ENCODE measurements at places on chromosomes 1 and 21.

- peak; percentile 91 for DNase-seq
Measured at GRCh38 chr1:6246497-6247467, 2.8 kb downstream of the HES3 start.

GRCh38 chr1:42136466-42136865 is 16.7 kb upstream of the GUCA2B start:
- no peak for DNase-seq

GRCh38 chr1:112510340-112510739 is 1.6 kb downstream of the WNT2B start:
- no peak for DNase-seq

DNA sequence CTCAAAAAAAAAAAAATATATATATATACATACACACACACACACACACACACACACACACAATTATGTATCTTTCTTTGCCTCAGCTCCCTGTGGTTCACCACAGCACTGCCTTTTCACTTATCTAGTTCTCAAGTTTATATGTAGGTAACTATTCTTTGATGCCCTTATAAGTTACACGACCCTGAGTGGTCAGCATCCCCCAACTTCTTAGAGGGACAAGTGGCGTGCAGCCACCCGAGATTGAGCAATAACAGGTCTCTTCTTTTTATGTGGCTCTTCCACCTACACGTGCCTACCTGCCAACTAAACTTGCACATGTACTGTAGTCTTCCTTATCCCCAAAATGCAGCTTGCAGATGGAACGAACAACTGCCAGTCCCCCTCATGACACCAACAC is 120.8 kb downstream of the GABPA start:
- DNase-seq: no peak

DNA sequence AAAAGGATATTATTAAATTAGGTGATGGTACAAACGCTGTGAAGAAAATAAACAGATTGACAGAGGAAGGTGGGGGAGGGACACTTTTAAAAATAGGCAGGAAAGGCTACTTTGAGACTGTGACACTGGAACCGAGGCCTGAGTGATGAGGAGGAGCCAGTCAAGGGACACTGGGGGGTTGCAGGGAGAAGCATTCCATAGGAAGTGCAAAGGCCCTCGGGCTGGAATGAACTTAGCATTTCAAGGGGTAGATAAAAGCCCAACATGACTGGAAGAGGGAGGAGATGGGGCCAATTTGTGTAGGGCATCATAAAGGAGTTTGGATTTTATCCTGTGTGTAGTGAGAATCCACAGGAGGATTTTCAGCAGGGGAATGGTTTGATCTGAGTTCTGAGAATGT is 15.9 kb downstream of the C1orf94 start:
- no peak for DNase-seq

DNA sequence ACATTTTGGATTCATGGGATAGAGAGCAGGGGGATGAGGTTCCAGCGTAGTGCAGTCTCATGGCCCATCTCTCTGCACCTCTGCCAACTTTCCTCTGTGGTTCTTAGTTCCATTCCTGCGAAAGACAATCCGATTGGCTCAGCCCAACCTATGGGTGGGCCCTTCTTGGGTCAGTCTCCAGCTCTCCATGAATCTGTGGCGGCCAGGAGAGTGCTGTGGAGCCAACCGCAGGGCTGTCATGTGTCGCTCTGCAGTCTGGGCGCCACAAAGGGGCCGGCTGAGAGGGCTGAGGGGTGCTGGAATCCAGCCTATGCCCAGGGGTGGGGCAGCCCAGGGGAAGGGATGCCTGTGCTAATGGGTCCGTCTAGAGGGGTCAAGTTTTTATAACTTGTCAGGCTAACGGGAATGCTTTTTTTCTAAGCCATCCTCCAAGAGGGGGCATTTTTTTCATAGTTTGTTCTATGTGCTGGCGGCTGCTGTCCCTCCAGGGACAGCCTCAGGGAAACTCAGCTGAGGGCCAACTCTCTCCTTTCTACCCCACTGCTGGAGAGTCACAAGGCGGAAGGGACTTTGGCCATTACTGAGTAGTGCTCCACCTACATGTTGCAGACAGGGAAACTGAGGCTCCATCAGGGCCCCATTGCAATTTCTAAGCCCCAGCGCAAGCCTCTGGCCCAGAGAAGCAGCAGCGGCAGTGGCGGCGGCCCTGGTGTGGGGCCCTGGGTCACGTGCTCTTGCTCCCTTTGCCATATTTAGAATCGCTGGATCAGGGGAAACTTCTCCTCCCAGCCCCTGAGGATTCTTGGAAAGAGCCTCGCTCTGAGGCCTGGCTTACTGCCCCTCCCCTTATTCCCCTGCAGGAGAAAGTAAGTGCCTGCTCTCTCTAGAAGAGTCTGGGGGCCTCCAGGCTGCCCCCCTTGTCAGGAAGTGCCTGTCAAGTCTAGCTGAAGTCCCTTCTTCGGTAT is 23.4 kb downstream of the KCNQ4 start:
- DNase-seq: peak; percentile 64

DNA sequence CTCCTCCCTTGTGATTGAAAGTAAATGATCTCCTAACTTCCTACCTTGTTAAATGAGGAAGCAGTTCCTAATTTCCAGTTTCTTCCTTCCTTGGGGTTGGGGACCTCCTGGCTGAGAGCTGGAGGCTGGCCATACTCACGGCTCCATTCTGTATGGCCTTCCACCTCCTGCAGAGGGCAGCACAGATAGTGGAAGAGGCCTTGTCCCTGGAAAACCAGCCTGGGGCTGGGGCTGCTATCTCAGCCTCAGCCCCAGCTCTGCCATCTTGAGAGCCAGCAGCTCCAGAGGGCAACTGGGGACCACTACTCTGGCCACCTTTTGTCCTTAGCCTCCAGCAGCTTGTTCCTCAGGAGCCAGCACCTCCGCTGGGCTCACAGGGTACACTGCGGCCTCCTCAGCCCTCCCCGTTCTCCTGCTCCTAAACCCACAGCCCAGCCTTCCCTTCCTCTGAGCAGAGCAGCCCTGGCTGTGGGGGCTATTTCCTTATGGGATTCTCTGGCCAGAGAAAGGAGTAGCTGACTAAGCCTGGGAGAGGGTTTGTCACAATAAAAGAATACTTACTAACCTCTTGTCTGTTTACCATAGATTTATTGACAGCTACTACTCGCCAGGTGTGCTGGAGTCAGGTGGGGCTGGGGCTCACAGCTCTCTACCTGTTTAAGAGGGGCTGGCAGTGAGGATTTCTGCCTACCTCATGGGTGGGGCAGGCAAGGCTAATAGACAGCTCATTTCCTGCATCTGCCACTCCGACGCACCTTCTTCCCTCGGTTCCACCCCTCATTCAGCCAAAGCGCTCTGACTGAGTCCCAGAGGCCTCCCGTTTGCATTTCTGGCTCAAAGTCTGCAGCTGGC is 6.3 kb downstream of the TMEM234 start:
- peak; percentile 60 for DNase-seq

GRCh38 chr21:41847066-41847804 is 31.9 kb downstream of the PRDM15 start:
- DNase-seq: no peak

- DNase-seq: no peak
Measured at GRCh38 chr1:33712186-33712585, 151.7 kb upstream of the HMGB4 start.

DNA sequence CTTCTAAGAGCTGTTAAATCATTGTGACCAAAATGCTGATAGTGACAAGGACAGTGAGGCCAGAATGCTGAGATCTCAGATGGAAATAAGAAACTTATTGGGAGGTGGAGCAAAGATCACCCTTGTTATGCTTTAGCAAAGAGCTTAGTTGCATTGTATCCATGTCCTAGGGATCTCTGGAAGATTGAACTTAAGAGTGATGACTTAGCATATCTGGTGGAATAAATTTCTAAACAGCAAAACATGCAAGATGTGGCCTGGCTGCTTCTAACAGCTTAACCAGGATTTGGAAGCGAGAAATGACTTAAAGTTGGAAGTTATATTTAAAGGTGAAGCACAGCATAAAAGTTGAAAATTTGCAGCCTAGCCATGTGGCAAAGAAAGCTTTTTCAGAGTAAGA is 7.7 kb downstream of the NTMT2 start:
- DNase-seq: no peak

GRCh38 chr1:233897325-233898162 is 6.9 kb upstream of the SLC35F3 start:
- DNase-seq: no peak

DNA sequence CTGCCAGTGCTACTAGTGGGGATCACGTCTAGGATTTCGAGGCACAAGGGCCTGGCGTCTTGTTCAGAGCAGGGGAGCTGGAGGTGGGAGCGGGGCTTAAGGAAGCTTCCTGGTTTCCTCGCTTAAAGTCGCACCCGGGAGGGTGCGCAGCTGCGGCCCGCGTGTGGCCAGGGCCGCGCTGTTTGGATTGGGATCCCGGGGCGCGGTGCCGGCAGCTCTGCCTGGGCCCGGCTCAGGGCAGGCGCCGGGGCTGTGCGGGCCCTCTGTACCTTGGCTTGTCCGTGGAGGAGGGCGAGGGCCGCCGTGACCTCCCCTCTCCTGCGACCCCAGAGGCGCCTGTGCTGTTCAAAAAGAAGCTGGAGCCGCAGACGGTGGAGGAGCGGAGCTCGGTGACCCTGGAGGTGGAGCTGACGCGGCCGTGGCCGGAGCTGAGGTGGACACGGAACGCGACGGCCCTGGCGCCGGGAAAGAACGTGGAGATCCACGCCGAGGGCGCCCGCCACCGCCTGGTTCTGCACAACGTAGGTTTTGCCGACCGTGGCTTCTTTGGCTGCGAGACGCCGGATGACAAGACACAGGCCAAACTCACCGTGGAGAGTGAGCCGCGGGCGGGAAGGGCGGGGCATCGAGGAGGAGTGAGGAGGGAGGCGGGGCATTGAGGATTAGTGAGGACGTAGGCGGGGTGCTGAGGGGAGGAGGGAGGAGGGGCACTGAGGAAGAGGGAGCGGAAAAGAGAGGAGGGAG is 67.8 kb downstream of the OBSCN start:
- peak; percentile 90 for DNase-seq

GRCh38 chr1:13892671-13893325 is 192.8 kb downstream of the PRDM2 start:
- peak; percentile 28 for DNase-seq

DNA sequence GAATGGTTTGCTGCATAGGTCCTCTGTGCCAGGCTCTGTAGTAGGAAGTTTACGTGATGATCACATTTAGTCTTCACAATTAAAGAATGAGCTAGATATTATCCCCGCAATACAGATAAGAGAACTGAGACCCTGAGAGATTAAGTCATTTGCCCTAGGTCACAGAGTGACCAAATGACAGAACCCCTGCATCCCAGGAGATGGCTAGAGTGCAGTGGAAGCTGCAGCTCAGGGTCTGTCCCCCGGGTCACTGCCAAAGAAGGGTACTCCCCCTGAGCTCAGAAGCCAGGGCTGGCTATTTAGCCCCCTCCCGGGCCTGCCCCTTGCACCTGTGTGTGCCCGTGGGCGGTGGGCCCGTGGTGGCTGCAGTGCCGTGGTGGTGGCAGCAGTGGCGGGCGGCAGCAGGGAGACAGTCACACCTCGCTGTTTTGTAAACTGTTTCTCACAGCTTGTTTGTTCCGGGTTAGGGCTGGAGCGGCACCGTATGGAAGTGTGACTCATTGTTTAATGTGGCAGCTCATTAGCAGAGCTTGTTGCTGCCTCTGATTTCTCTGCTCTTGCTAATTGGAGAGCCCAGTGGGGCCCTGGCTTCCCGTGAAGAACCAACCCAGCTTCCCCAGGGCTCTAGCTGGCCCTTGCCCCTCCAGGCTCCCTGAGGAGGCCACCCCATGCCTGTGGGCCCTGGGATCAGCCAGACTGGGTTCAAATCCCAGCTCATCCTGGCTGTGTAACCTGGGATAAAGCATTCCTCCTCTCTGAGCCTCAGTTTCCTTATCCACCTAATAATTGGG is 19.3 kb upstream of the FOXO6 start:
- DNase-seq: no peak

DNA sequence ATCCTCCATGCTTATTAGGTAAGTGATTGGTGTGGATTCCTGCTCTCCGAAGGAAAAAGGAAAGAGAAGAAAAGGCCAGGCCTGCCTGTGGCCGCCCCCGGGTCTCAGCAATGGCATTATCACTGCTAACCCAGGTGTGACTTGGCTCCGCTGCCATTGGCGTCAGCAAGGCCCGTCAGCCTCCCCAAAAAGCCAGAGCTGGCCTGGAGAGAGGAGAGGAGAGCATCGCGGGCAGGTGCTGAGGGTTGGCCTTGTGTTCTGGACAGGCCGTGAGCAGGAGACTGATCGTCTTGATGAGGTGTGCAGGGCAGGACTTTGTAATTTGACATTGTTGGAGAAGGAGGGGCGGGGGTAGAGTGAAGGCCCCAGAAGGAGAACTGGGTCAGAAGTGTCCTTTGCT is 186.4 kb downstream of the CAMTA1 start:
- no peak for DNase-seq

DNA sequence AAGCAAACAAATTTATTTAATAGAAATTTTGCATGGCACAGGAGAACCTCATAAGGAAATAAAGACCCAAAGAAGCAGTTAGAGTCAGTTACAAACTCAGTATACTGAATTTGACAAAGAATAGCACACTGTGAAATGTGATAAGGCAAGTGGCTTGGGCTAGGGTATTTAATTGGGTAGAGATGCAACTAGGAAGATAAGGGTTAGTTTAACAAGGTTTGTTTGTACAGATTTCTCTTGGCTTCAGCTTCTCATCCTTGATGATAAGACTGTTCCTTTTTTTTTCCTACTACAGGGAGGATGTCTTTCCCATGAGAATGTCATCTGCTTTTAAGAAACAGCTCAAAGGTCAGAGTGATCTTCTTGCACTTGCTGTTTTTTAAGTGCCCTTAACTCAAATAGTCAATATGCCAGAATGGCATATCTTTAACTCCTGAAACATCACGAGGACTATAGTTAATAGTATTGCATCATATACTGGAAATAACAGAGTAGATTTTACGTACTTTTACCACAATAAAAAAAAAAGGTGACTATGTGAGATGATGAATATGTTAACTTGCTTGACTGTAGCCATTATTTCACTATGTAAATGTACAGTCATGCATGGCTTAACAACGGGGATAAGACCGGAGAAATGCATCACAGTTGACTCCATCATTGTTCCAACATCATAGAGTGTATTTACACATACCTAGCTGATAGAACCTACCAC is 9.2 kb upstream of the TRAF3IP3 start:
- DNase-seq: no peak
